ENCODE measurements at places on chromosomes 6 and 20.

GRCh38 chr6:47420394-47421371 is 56.9 kb upstream of the CD2AP start:
- no peak for DNase-seq

DNA sequence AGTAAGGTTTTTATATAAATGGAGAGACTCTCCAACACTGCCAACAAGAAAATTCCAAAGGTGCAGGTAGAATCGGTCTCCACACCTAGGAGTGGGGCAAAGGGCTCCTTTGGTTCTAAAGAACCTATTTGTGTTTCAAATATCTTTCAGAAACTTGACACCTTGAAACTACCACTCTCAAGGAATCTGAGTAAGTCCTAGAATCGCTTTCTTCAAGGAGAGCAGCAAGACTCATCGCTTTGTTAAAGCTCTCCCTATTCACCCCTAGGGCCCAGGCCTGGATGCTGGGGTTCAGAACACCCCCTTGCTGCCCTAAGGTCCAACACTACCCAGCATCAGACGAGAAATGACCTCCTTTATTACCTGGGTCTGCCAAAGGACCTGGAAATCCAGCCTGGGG is 2.0 kb downstream of the CLIC5 start:
- DNase-seq = no peak

DNA sequence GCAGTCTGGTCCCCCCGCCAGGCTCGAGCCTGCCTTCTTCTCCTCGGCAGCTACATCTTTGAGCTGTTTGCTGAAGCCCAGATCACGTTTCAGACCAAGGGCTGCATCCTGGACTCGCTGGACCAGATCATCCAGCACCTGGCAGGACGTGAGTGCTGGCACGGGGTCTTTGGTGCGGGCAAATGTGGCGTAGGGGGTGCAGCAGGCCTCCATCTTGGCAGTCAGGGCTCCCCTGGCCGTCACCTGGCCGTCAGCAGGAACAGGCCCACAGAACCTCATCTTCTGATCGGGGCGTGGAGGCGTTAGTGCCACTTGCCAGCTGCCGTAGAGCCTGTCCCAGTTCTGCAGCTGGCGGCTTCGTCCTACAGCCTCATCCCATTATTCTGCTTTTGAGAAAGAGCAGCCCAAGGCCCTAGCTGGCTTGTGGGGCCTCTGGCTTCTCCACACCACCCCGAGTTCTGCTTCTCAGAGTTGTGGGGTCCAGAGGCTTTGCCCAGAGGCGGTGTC is 16.6 kb upstream of the TNFRSF6B start:
- no peak for DNase-seq

DNA sequence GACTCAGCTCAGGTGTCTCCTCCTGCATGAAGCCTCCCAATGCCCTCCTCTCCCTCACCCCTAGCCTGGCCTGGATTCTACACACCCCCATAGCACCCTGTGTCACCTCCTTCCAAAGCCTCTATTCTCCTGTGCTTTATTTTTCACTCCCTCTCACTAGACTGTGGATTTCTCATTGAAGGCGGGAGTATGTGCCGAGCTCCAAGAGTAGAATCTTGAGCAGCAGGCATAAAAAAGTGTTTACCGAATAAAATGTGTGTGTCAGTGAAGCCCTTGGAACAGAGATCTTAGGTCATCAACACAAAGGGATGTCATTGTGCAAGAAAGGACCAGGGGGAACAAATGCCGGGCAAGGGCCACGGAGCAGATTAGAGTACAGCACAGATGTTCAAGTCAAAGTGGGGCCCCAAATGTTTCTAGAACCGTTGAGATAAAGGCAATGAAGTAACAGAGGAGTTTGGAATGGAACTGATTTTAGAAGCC is 106.1 kb upstream of the TMEM170B start:
- no peak for DNase-seq

- DNase-seq = no peak
Observed at GRCh38 chr6:70709826-70710225, 42.1 kb downstream of the SMAP1 start.

DNA sequence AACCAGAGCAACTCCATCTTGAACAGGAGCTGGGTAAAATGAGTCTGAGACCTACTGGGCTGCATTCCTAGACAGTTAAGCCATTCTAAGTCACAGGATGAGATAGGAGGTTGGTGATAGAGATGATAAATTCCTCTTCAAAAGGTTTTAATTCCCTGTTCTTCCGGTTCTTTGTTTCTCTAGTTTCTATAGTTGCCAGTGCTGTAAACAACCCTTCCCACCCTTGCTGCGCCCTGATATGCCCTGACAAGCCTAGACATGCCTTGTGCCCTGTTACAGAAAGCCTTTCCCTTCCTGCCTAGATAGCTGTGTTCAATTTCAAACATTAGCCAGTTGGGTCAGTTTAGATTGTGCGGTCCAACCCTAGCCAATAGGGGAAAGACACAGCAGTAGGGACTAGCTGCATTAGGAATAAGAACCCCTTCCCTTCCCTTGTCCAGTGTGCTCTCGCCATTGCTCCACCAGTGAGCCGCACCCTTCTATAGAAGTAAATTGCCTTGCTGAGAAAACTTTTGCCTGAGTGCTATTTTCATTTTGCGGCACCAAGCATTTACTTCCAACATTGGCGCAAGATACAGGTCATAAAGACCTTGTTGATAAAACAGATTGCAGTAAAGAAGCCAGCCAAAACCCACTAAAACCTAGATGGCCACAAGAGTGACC is 52.5 kb upstream of the CCN2 start:
- peak; percentile 40 for DNase-seq

- no peak for DNase-seq
Observed at GRCh38 chr6:13488896-13489237, 1.5 kb upstream of the GFOD1 start.

- DNase-seq = no peak
Observed at GRCh38 chr6:30712441-30712945, 4.6 kb downstream of the MDC1 start.

DNA sequence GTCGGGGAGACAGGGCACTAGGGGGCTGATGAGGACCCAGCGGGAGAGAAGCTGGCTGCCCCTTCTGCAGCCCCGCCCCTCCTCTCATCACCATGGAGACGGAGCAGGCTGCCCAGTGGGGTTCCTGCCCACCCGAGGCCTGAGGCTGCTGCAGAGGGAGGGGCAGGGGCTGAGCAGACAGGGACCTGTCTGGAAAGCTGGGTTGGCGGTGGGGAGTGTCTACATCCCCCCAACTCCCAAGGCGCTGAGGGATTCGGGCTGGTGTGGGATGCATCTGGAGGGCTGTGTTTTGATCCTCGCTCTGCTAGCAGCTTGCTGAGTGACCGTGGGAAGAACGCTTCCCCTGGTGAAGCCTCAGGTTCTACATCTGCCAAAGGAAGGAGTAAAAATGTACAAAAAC is 1.2 kb upstream of the BPI start:
- no peak for DNase-seq

DNA sequence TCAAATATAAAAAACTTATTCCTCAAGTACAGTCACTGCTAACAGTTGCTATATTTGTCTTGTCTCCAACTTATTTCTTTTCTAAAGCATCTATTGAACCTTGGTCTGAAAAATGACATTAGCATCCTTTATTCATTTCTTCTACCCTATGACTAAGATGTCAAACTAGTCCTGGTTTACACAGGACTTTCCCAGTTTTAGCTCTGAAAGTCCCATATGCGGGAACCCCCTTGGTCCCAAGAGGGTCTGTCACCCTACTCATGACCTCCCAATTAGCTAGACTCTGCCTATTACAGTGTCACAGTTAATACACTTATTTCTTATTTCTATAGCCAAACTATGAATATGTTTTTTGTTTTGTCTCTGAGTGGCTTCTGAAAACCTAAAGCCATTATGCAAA is 37.1 kb downstream of the PLEKHG1 start:
- no peak for DNase-seq

- no peak for DNase-seq
Observed at GRCh38 chr6:14848019-14848418, 397.9 kb upstream of the JARID2 start.

DNA sequence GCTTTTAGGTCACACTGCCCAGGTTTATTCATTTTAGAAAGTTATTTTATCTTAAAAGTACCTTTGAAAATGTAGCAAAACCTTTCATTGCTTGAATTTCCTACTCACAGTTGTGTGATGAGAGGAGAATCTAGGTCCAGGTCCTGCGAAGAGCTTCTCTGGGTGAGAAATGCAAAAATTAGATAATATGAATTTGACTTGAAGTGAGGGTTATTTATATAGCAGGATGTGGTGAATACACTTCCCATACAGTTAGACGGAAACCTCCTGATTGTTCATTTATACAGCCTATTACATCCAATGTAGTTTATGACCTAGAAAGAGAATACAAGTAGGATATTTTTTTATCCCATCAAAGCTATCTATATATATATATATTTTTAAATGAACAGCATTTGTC is 30.5 kb downstream of the CDKAL1 start:
- no peak for DNase-seq

- no peak for DNase-seq
Observed at GRCh38 chr6:113073611-113074191, 726.6 kb downstream of the RFPL4B start.

DNA sequence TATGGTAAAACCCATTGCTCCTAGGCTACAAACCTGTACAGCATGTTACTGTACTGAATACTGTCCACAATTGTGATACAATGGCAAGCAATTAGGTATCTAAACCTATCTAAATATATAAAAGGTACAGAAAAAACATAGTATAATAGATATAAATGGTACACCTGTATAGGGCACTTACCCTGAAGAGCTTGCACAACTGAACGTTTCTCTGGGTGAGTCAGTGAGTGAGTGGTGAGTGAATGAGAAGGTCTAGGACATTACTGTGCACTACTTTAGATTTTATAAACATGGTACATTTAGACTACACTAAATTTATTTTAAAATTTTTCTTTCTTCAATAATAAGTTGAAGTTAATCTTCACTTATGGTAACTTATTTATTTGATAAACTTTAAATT is 119.9 kb upstream of the CEP85L start:
- no peak for DNase-seq

DNA sequence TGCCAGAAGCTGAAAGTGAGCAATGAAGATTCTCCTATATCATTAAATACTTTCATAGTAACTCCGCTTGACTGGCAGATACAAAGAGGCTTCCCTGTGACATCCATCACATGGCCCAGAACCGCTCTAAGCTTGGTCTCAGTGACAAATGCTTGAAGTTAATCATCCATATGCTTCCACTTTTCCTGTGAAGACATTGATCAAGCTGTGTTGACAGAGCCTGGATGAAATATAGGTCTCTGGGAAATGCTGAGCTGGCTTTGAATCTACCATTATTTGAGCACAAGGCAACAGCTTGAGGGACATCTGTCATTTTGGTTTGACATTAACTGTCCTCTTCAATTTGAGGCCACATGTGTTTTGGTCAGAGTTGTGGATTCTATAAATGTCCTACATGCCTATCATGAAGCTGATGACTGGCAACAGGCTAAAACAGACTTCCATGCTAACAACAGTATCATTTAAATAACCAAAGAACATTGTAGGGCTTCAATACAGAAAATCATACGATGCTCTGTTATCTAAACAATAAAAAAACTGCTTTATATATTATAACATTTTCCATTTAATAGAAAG is 402.2 kb upstream of the IRAK1BP1 start:
- no peak for DNase-seq

- no peak for DNase-seq
Observed at GRCh38 chr20:22560817-22561216, 23.6 kb downstream of the FOXA2 start.

- DNase-seq = no peak
Observed at GRCh38 chr6:129875610-129876520, 14.8 kb upstream of the TMEM244 start.

DNA sequence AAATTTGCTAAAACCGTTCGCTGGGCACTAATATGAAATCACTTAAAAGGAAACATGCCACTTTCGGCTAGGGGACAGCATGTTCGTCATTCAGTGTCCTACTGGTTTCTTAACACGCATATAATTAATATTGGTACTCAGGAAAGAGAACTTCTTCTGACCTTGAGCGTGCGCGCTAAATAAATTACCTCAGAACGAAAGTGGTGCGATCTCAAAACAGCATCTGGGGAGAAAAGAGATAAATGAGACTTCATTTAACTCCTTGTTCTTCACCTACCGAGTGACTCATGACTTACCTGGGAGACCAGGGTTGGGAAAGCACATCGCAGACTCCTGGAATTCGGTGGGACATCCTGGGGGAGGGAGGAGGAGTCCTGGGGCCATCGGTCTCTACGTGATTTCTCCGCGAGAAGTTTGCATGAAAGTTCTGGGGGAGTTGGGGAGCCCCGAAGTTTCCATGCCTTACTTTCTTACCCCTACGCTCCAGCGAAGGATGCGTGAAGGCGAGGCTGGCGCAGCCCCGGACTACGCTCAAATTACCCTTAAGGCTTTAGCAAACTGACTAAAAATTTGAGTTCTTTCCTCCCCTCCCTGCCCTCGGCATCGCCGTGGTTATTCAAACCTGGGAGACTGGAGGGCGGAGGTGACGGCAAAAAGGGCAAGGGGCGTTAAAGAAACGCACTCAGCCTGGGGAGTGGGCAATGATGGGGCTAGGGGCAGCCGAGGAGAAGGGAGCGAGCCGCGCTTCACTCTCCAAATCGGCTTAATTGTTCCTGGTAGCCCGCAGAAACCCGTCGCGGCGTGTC is 1.1 kb upstream of the BEND6 start:
- no peak for DNase-seq

- no peak for DNase-seq
Observed at GRCh38 chr6:15449011-15449410, 203.1 kb downstream of the JARID2 start.

GRCh38 chr6:41269166-41269565 is 17.3 kb downstream of the TREM1 start:
- no peak for DNase-seq

DNA sequence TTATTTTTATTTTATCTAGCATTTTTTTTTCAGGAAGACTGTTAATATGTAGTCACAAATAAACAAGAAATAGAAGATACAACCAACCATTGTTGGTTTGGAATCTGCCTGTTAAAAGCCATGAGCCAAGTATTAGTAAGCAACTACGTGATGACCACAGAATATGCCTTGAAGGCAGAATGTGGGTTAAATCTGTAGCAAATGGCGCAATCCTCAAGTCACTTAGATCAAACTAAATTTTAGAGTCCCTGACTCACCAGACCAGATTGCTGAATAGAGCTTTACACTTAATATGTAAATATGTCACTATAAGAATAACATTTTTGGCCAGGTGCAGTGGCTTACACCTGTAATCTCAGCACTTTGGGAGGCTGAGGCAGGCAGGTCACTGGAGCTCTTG is 800.1 kb upstream of the CITED2 start:
- DNase-seq = peak; percentile 89

DNA sequence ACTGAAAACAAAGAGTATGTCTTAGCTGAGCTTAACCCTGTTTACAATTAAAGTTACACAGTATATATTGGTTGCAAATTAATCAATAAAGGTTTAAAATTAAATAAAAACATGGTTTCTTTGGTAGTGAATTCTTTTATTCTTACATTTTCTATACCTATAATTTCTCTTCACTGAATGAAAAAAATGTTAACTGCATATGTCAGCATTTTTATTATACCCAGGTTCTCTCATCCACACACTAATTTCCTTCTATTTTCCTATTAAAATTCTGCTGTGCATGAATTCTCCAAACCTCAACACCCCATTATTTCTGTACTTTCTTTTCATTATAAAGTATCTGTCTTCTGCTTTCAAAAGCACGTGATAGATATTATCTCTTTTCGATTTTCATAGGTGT is 91.9 kb downstream of the TBC1D32 start:
- no peak for DNase-seq

Data from keratinocyte (primary cell).